Gastrocnemius medialis (tissue), 4 donors: ENCODE measurements at places on chromosomes 13 and 19. TPM values are rescaled to one million over a fixed set of nuclear protein-coding genes. Genes with fewer than 3 reads are reported as not detected.
A peak's percentile ranks its signal among the peaks of the same experiment; 100 is the strongest.

- DNase-seq, result no peak
These were observed 9.0 kb upstream of the USP29 start for GRCh38 chr19:57110592-57111328.

- no peak for DNase-seq
These were observed 540.0 kb downstream of the LMO7 start for GRCh38 chr13:76175961-76176725.

DNA sequence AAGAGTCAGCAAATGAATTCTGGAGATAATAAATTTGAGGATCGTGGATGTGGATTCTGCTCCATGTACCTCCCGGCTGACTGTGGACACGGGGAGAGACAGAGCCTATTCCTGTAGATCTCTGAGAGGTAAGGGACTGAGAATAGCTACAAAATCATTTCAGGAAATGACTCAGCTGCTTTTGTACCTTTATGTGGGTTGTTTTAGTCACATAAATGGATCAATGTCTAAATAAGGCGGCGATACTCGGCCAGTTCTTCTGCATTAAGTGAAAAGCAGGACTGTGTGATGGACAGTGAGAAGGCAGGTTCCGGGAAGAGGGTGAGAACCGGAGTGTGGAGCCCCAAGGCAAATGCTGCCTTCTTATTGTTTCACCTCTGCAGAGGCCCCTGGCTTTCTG lies 128.1 kb downstream of the EFNB2 start:
- DNase-seq, result no peak

The PLPP2 gene
- 0.92 TPM for total RNA-seq

DNA sequence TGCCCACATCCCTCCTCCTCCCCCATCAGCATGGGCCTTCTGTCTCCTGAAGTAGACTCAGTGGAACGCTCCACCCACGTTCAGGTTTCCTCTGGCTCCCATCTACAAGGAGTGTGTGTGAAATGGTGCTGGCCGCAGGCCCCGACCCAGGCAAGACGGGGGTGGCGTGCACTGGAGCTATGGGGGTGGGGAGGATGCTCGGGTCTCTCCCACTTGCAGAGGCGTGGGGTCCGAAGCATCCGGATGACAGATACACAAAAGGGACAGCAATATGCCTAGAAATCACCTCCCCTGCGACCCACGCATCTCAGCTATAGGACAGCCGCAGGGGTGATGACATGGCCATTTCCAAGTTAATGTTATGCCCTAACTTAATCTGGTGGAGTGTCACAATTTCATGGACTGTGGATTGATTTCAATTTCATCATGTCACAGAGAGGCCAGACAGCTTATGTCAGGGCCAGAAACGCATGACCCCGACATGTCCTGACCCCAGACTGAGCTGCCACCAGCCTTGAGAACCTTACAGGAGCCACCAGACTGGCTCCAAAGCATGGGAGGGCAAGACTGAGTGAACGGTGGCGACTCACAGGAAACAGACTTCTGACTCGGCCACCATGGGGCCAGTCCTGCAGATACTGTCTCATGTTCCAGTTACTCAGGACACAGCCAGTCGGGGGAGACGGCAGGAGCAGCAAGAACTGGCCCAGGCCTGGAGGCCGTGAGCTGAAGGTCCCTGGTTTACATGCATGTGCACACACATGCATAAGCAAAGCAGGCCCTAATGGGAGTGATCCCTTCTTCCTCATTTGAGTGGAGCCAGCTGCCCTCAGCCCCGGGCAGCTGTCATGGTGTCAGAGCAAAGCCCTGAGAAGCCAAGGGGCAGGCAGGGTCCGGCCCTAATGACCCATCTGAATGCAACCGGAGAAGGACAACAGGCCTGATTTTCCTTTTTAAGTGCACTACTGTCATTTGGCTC lies 82.2 kb downstream of the SLC7A1 start:
- DNase-seq, result no peak

The PRR12 gene
- 3.4 TPM for total RNA-seq

GRCh38 chr13:113927661-113928581 lies 46.0 kb downstream of the C13orf46 start:
- DNase-seq, result peak; percentile 66

DNA sequence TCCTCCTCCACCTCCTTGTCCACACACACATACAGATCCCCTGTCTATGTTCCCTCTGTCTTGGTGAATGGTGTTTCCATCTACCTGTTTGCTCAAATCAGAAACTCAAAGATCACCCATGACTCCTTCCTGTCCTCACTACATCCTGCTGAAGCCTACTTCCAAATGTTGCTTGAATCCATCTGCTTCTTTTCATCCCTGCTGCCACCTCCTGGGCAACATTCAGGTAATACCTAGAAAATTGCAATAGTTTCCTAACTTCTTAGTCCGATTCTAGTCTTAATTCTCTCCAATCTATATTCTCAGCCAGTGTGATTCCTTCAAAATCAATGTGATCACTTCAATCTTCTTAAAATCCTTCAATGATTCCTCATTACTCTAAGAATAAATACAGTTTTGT lies 155.5 kb upstream of the STARD13 start:
- no peak for DNase-seq

DNA sequence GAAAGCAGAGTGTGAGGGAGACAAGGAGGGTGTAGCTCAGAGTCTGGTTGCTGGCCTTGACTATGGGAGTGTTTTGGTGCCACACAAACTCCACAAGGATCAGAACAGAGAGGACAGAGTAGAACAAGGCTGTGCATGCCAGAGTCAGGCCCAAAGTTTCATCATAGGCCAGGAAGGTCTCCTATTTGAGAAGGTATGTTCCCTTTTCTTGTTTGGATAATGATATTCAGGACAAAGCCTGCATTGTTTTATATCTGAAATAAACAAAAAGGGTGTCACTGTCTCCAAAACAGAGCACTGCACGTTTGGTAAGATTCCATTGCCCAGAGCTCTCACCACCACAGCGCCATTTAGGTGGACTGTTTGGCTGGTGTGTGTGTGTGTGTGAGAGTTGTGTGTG lies 3.1 kb upstream of the ZSCAN5A start:
- DNase-seq, result no peak

GRCh38 chr13:114146629-114147028 lies 14.2 kb upstream of the RASA3 start:
- no peak for DNase-seq

The KLK14 gene
- not detected for total RNA-seq

DNA sequence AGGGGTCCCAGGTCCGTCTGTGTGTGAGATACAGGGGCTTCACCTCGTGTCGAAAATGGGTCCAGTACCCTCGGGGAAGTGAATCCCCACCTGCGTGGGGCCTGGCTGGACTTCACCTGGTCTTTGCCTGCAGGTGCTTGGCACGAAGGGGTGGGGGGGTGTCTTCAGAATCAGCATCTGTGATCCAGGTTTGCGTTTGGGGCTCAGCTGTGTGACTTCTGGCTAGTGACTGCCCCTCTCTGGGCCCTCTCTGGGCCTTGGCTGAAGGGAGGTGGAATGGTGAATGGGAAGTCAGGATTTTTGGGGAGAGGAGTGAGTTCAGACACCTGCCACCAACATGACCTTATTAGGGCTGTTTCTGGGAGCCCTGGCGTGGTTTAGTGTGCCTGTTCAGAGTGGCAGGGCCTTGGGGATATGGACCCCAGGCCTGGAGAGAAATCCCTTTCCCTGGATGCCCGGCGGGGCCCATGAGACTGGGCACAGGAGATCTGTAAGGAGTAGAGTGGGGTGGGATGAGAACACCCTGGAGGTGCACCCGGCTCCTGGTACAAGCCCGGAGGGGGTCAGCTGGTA lies 2.7 kb downstream of the CELF5 start:
- DNase-seq, result no peak

- DNase-seq, result no peak
These were observed 2.1 kb upstream of the PLVAP start for GRCh38 chr19:17379221-17379631.

DNA sequence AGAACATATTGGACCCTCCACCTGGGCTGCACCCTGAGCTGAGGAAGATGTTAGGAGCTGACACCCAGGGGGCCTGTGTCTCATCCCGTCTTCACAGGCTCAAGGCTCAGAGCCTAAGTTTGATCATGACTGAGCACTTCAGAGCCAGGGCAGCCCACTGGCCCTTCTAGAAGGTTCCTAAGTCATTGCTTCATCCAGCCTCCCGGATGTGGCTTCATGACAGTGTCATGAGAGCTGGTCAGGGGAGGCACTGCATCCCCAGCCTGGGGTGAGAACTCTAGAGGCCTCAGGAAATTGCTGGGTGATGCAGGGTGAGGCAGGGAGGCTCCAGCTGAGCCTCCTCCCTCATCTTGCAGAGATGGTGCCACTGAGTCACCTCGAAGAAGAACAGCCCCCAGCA lies 24.9 kb upstream of the PIK3R2 start:
- DNase-seq, result no peak

GRCh38 chr19:6819323-6819722 lies 46.8 kb downstream of the VAV1 start:
- DNase-seq, result no peak

- DNase-seq, result no peak
These were observed 14.0 kb upstream of the TOMM40 start for GRCh38 chr19:44876930-44877535.

The PDE4C gene
- total RNA-seq, result 0.65 TPM
